ENCODE measurements at places on chromosomes 12 and 14.

GRCh38 chr14:55101698-55102097 is 27.4 kb upstream of the LGALS3 start:
- no peak for DNase-seq
- H3K27ac ChIP-seq: no peak overlapping the region
- peaks cover 52% of the 10 kb centered on the region for H3K4me1 ChIP-seq
- no peak overlapping the region for H3K4me3 ChIP-seq
- H3K36me3 ChIP-seq: peaks cover 4% of the 10 kb centered on the region

GRCh38 chr12:14952299-14952921 is 9.0 kb downstream of the ARHGDIB start:
- no peak for DNase-seq
- no peaks in the 10 kb centered on the region for H3K27me3 ChIP-seq
- peaks cover 41% of the 10 kb centered on the region for H3K36me3 ChIP-seq
- peak overlapping the region; percentile 81 for H3K4me3 ChIP-seq

DNA sequence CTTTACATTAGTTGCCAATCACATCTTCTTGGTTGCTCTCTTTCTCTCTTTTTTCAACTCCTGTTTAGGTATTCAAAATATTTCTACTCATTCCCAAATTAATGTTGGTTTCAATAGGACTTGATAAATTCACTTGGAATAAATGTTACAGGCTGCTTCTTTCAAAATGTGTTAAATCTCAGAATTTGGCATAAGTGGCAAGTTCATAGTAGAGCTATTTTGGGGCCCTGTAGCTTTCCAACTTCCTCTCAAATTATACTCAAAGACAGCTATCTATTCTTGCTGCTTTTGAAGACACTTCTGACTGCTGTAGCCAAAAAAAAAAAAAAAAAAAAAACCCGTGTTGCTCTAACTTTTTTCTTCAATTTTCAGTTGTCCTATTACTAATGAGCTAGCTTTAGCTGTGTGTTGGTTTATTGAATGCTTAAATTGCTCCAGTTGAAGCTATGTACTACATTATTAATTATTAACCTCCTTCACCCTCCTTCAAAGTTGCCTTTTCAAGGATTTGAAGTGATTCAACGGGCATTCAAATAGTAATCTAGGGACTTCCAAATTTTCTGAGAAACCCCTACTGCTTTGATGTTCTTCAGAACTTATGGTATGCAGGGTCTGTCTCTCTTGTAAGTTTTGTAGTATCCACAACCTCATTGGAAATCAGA is 554.6 kb upstream of the FLRT2 start:
- no peak overlapping the region for H3K27ac ChIP-seq
- H3K4me1 ChIP-seq: no peaks in the 10 kb centered on the region
- H3K36me3 ChIP-seq: no peaks in the 10 kb centered on the region
- DNase-seq: no peak

GRCh38 chr14:94114589-94115057 is 4.1 kb downstream of the IFI27 start:
- H3K27me3 ChIP-seq: peaks cover 26% of the 10 kb centered on the region
- no peak for DNase-seq
- peaks cover 2% of the 10 kb centered on the region for H3K4me1 ChIP-seq
- no peak overlapping the region for H3K4me3 ChIP-seq
- H3K27ac ChIP-seq: no peak overlapping the region

- H3K4me1 ChIP-seq: peaks cover under 1% of the 10 kb centered on the region
- peaks cover 1% of the 10 kb centered on the region for H3K36me3 ChIP-seq
- peaks cover 5% of the 10 kb centered on the region for H3K27me3 ChIP-seq
Observed at GRCh38 chr14:104405360-104406226, 174.0 kb upstream of the C14orf180 start.

- H3K4me3 ChIP-seq: no peak overlapping the region
- H3K4me1 ChIP-seq: peaks cover 25% of the 10 kb centered on the region
- peaks cover 32% of the 10 kb centered on the region for H3K27me3 ChIP-seq
- H3K36me3 ChIP-seq: no peaks in the 10 kb centered on the region
- no peak overlapping the region for H3K27ac ChIP-seq
- DNase-seq: no peak
Observed at GRCh38 chr12:122199484-122200355, 3.8 kb upstream of the B3GNT4 start.

- peaks cover 35% of the 10 kb centered on the region for H3K4me1 ChIP-seq
- no peak overlapping the region for H3K27ac ChIP-seq
- no peaks in the 10 kb centered on the region for H3K36me3 ChIP-seq
- DNase-seq: no peak
- peaks cover 7% of the 10 kb centered on the region for H3K27me3 ChIP-seq
Observed at GRCh38 chr12:62763312-62763711, 171.6 kb downstream of the PPM1H start.

DNA sequence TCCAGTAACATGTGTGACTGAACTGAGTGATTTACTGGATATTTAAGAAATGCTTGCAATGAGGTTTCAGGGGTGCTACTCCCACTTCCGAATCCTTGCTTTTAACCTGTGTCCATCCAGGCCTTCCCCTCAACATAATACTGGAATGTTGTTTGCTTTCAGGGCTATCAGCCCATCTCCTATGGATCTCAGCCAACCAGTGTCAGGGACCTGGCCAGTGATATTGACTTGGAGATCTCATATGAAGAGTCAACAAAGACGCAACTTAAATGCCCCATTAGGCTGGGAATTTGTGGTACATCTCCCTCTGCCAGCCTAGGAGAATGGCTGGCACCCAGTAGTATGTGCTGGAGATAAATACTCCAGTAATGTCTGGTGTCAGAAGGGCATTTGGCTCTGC is 889 bp upstream of the IFT43 start:
- H3K4me3 ChIP-seq: no peak overlapping the region
- H3K4me1 ChIP-seq: peaks cover 35% of the 10 kb centered on the region

GRCh38 chr14:45083617-45083975 is 320 bp upstream of the PRPF39 start:
- H3K27me3 ChIP-seq: no peaks in the 10 kb centered on the region
- DNase-seq: no peak
- H3K4me1 ChIP-seq: peaks cover 44% of the 10 kb centered on the region
- peak overlapping the region; percentile 94 for H3K4me3 ChIP-seq

GRCh38 chr14:89549381-89550125 is 132.5 kb upstream of the FOXN3 start:
- no peak for DNase-seq
- no peak overlapping the region for H3K27ac ChIP-seq
- H3K36me3 ChIP-seq: peaks cover 5% of the 10 kb centered on the region
- no peaks in the 10 kb centered on the region for H3K27me3 ChIP-seq

- H3K4me1 ChIP-seq: no peaks in the 10 kb centered on the region
- H3K27me3 ChIP-seq: no peaks in the 10 kb centered on the region
- no peak overlapping the region for H3K4me3 ChIP-seq
- no peak overlapping the region for H3K27ac ChIP-seq
- DNase-seq: no peak
Observed at GRCh38 chr14:54935958-54936357, 33.3 kb upstream of the GCH1 start.

DNA sequence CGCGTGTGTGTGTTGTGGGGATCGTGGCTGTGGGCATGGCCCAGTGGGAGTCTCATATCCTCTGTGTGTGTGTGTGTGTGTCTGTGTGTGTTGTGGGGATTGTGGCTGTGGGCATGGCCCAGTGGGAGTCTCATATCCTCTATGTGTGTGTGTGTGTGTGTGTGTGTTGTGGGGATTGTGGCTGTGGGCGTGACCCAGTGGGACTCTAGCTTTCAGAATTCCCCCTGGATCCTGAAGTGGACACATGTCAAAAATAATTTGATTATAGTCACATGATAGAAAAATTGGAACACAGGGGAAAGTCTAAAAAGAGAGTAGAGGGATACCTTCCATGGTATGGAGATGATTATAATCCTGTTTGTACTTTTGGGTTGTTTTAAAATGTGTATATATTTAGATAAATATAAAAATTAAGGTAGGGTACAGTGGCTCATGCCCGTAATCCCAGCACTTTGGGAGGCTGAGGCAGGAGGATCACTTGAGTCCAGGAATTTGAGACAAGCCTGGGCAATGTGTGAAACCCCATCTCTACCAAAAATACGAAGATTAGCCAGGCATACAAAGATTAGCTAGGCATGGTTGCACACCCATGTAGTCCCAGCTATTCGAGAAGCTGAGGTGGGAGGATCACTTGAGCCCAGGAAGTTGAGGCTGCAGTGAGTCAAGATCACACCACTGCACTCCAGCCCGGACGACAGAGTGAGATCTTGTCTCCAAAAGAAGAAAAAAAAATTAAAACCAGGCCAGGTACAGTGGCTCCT is 11.0 kb downstream of the PAPLN start:
- DNase-seq: no peak
- peaks cover 34% of the 10 kb centered on the region for H3K27me3 ChIP-seq
- no peak overlapping the region for H3K4me3 ChIP-seq
- no peak overlapping the region for H3K27ac ChIP-seq
- H3K36me3 ChIP-seq: no peaks in the 10 kb centered on the region

- no peaks in the 10 kb centered on the region for H3K36me3 ChIP-seq
- H3K27me3 ChIP-seq: peaks cover 6% of the 10 kb centered on the region
- peak within 1 kb of the TSS; percentile 89 for H3K4me3 ChIP-seq
- H3K27ac ChIP-seq: peak within 1 kb of the TSS; percentile 91
- peaks cover 45% of the 10 kb centered on the region for H3K4me1 ChIP-seq
- peak; percentile 72 for DNase-seq
Observed at GRCh38 chr12:122834921-122835749, at the start of gene HIP1R. HIP1R (plus strand) TSS chr12:122835457; CDS start chr12:122835551, 94 bp downstream.
